Kidney capillary endothelial cell (primary cell): ENCODE measurements at places on chromosomes 12 and 14.
A peak's percentile ranks its signal among the peaks of the same experiment; 100 is the strongest.

- no peak for DNase-seq
Measured at GRCh38 chr14:77529213-77529612, 30.6 kb upstream of the ISM2 start.

GRCh38 chr14:96052541-96053247, 13.5 kb downstream of the C14orf132 start:
- no peak for DNase-seq

DNA sequence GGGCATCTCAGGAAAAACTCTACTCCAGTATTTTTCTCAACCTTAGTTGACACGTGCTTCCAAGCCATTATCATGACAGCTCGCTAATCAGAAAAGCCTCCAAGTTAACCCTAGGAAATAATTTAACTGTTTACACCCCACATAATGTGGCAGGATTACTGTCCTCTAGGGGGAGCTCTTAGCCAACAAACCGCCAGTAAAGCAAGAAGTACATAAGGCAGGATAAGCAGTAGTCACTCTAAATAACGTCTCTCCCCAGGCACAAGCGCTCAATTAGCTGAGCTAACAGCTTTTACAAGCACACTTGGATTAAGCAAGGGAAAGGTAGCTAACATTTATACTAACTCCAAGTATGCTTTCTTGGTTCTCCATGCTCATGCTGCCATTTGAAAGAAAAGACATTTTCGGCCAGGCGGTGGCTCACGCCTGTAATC, 22.8 kb downstream of the APOBEC1 start:
- peak; percentile 38 for DNase-seq

GRCh38 chr12:56994231-56994746, 12.1 kb downstream of the ZBTB39 start:
- no peak for DNase-seq

- DNase-seq, result no peak
Measured at GRCh38 chr14:50354527-50354926, 42.2 kb downstream of the CDKL1 start.

- no peak for DNase-seq
Measured at GRCh38 chr12:54147186-54147585, 41.6 kb downstream of the SMUG1 start.

GRCh38 chr14:30305346-30305745, 253.6 kb upstream of the G2E3 start:
- no peak for DNase-seq

DNA sequence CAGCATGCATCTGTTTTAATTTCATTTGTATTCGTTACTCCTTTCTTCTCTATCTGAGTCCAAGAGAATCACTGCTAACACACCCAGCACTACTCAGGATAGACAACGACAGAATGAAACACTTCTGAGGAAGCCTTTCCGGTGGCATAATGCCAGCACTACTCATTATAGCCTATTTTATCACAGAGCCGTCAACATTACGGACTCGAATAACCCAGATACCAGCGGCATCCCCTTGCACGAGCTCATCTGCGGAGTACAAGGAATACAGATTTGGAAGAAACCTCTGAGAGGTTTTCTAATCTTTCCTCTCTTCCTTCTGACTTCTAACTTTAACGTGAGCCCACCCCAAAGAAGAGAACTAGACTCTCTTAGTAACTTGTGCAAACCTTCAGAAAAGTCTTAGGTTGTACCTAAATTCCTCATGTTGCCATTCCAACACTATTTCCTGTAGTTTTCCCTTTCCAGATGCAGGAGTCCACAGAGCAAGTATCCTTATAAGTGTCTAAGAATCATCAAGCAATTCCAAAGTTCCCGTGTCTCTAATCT, 248.1 kb downstream of the APAF1 start:
- DNase-seq, result no peak

DNA sequence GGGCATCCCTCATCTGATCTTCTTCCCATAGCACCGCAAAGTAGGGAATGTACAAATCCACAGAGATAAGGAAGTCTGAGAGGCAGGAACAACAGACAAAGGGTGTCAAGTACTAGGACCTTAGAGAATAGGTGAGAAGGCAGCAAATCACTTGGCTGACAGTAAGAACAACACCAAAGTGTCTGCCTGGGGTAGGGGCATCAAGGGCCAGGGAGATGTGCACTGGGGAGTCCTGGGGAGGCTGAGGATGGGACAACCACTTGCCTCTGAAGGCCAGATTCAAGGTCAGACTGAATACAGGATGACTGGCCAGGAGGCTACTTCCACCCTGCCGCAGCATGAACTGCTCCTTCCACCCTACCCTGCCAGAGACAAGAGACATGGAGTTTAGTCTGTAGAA, 1040.8 kb downstream of the BCL11B start:
- no peak for DNase-seq

DNA sequence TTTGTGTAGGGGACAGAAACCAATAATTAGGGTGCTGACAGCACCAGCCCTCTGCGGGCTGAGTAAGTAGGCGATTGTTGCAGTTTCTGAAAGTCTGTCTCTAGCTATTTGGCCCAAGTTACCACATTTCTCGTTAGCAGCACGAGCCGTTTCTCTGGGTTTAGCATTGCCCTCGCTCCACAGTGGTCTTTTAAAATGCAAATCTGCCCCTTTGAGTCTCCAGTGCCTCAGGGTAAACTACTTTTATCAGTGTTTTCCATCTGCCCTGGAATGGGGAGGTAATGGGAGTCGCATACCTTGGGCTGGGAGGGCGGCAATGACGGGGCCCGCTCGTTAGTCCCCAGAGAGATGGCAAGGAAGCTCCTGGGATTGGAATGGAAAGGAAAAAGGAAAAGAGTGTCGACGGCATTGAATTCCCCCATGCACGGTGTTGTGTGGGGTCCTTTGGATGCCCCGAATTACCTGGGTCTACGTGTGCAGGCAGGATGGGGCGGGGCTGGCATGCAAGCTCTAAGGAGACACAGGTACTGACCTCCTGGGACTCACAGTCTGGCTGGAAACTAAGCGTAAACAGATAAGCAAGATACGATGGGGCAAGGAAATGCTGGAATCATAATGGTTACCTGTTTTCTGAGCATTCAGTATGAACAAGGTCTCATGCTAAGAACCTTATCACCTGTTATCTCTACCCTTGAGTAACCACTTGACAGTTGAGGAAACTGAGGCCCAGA, 131.8 kb upstream of the MAP1LC3B2 start:
- no peak for DNase-seq

DNA sequence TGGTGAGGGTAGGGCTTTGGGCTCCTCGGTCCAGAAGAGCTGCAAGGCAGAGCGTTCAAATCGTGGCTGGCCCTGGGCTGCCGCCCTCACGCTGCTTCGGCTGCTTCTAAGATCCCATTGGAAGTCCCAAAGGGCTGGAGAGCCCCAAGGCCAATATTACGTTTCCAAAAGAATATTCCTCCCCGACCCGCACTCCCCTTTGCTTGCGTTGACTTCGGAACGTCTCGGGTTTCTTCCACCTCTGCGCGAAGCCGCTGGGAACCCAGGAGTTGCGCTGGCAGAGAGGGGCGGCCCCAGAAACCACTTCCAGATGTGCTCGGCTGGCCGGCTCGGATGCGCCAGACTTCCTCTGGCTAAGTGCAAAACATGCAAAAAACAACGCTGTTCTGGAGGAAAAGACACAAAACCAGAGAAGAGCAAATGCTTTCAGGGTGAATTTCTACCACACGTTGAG, at the start of gene GLT8D2:
Gene GLT8D2 (minus strand): TSS at position 285 of the 454 bp plus-strand sequence. CDS start 30,539 bp downstream, outside the sequence.
- no peak for DNase-seq

DNA sequence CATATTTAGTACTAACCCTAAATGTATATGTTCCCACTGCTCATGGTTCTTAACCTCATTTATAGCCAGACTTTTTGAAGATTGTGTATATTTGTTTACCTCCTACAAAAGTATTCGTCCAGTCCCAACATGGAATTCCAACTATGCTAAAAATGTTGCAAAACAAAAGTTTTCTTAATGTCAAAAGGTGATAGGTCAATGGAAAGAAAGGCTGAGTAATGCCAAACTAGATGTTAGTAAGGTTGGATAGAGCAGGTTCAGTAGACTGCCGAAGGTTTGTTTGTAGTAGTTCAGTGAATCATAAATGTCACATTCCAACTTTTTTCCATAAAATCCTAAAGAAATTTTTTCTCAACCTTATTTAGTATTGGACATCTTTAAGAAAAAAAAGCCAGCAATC, 874.5 kb downstream of the FLRT2 start:
- DNase-seq, result no peak

- peak; percentile 17 for DNase-seq
Measured at GRCh38 chr14:82855912-82856391, 1322.3 kb upstream of the SEL1L start.

DNA sequence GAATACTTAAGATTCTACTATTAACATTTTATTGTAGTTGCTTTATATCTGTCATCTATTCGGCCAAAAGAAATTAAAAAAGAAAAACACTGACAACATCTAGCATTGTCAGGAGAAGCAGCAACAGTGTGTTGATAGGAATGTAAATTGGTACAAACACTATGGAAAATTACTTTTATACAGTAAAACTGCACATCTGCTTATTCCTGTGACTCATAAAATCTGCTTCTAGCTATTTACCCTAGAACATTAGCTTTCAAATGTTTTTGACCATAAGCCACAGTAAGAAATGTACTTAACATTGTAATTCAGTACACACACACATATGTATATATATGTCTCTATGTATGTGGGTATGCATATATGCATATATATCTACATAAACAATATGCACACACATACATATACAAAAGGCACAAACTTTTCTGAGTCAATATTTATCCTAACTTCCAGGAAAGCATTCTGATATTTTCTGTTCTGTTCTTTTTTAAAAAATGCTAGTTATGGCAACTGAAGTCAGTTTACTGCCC, 278.9 kb upstream of the GARIN2 start:
- no peak for DNase-seq

DNA sequence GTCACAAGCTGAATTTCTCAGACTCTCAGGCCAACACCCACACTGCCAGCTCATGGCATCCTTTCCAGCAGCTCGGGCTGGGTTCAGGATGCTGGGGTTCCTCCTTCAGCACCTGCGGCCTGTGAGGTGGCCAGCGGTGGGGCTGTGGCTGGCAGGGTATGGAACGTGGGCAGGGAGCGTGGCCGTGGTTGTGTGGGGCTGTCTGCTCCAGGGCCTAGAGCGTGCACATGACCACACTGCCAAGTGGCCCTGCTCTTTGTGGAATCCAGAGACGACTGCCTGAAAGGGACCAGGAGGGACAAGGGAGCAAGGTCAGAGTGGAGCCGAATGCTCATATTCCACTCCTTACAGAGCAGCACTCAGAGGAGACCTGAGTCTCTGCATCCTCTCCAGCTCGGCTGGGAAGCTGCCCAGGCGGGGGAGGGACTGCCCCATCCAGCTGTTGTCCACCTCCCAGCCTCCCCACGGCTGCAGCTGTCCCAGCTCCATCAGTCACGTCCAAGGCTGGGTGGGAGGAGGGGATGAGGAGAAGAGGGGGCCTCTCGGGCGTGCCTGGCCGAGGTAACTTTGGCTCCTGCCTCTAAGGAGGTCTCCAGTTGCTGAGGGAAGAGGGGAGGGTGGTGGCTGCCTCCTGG, 71.3 kb downstream of the TSPAN9 start:
- DNase-seq, result no peak

- no peak for DNase-seq
Measured at GRCh38 chr12:20557096-20557495, 138.0 kb upstream of the SLCO1C1 start.

GRCh38 chr12:101045486-101046464, 164.3 kb downstream of the SLC5A8 start:
- DNase-seq, result no peak

DNA sequence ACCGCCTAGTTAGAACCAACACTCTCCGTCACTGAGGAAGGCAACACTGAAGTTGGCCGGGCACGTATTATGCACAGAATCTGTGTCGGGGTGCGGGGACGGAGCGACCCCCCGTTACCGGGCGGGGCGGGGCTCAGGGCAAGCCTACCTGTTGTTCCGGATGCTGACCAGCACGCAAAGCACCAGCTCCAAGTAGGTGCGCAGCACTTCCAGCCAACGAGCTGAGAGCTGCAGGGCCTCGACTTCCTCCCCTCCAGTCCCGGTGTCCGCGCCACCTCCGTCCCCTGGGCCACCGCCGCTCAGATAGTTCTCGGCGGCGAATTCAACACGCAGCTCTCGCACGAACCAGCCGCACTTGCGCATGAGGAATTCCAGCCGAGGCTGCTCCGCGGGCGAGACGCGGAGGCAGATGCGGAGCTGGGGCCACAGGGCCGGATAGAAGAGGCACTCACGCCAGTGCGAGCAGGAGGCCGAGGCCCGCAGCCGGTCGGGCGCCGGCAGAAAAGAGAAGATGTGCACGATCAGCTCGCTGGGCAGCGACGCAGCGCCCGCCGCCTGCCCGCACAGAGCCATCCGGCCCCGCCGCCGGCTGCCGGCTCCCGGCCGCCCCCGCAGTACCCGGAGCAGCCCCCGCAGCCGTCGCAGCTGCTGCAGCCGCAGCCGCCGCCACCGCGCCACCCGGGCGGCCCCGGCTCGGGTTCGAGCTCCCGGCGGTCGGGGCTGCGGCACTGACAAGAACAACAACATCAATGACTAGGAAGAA, 636 bp downstream of the FBXO33 start:
- peak; percentile 35 for DNase-seq

DNA sequence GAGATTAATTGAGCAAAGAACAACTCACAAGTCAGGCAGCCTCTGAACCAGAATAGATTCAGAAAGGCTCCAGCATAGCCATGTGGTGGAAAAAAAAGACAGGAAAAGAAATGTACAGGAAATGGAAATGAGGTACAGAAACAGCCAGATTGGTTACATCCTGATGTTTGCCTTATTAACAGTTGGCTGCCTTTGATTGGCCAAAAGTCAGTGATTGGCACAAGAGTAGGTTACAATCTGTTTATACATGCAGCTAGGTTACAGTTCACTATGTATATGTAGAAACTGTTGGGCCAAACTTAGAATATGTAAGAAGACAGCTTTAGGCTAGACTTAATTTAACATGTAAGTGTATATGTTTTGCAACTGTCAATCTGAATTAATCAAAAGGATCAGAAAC, 118.9 kb downstream of the UNC79 start:
- no peak for DNase-seq

- DNase-seq, result no peak
Measured at GRCh38 chr12:12191008-12191407, 75.8 kb downstream of the LRP6 start.

DNA sequence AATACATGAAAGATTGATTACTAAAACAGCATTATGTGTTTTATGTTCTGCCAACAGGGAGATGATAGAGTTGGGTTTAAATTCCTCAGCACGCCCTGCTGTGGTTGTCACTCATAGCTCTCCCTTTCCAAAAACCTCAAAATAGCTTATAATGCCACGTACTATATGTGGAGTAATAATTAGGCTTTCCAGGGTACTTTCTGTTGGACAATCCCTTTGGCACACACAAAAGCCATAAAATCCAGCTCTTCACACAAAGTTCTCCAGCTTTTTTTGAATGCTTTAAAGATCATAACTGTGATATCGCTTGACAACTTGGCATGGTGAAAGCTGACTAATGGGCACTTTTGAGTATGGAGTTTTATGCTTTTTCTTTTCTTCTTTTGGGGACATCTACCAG, 145.3 kb upstream of the DCN start:
- no peak for DNase-seq

DNA sequence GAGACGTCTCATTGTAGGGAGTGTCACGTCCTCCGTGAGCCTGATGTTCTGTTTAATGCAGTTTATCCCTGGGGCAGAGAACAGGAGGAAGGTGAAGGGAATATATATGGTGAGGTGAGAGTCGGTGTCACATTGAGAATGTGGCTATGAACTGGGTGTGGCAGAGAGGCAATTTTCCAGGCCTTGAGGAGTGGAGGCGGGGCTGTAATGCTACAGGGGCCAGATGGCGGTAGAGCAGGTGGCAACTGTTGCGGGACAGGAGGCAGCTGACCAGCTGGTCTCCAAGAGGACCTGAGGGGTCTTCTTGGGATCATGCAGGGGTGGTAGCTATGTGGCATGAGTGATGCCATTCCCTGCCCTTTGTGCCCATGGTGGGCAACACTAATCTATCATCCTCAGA, 59.6 kb downstream of the CACNA1C start:
- DNase-seq, result no peak

- peak; percentile 50 for DNase-seq
Measured at GRCh38 chr12:10331642-10332239, 24.1 kb downstream of the KLRD1 start.
